ENCODE measurements at places on chromosomes 3 and 15.
A peak's percentile ranks its signal among the peaks of the same experiment; 100 is the strongest.

DNA sequence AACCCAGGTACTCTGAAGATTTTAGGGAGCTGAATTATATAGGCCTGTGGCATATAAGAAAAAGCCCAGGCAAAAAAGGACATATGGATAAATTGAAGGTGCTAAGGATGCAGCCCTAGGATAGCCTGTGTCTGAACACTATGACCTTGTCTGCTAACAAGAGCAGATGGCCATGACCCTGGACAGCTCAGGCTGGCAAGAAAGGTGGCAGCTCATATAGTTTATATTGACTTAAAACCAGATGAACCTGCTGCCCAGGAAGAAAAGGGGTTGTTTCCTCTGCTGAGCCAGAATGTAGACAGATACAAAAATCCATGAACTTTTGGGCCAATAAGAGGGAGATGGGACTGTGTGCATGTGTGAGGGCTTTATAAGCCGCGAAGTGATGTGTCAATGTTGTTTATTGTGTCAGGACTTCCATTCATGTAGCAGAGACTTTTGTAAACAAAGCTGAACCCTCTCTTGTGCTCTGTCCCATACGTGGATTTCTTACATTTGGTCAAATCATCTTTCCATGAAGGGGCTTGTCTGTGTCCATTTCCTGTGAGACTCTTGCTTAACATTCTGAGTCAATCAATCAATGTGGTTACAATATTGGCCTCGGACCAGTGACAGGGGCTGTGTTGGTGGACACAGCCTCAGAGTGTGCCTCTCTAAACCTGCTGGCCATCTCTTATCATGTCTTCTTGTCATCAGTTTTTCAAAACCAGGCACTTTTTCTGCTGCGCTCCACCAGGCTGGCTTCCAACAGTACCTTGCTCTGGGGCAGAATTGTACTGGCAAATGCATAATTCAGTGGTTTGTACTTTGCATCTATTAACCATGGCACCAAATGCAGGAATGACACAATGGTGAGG, 321.2 kb downstream of the WDR72 start:
- DNase-seq = no peak

DNA sequence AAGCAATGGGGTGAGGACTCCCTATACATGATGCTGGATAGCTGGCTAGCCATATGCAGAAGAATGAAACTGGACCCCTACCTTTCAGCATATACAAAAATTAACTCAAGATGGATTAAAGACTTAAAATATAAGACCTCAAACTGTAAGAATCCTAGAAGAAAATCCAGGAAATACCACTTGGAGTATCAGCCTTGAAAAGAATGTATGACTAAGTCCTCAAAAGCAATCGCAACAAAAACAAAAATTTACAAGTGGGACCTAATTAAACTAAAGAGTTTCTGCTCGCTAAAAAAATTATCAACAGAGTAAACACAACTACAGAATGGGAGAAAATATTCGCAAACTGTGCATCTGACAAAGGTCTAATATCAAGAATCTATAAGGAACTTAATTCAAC, 94.3 kb downstream of the XRN1 start:
- DNase-seq = no peak

GRCh38 chr15:100669260-100669659, 66.9 kb downstream of the ASB7 start:
- no peak for DNase-seq

- no peak for DNase-seq
These were observed 104.2 kb downstream of the DGKG start for GRCh38 chr3:186257866-186258265.

- DNase-seq = no peak
These were observed 1328.9 kb downstream of the ROBO2 start for GRCh38 chr3:78368636-78369345.

- no peak for DNase-seq
These were observed 646.0 kb upstream of the CCDC54 start for GRCh38 chr3:106731230-106731629.

DNA sequence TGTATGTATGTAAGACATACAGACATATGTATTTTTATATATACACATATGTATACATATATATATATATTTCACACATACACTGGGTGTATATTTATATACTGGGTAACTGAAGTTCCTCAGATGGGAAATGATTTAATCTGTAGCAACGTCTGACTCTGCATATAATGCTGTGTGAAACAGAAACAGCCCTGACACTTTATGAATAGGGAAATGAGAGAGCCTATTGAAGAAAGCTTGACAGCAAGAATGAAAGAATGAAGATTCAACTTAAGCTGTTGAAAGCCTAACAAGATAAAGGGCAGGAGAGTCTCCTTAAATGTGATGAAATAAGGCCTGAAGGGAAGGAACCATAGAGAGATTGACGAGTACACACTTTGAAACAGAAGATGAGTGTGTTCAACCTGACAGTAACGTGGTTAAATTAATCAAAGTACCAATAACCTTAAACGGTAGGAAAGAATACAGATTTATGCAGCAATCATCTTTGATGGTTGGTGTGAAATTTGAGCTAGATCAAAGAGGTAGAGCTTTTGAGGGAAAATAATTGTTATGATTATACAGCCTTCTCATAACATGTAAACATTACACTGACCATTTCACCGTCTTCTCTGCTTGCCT, 169.9 kb downstream of the MECOM start:
- no peak for DNase-seq

DNA sequence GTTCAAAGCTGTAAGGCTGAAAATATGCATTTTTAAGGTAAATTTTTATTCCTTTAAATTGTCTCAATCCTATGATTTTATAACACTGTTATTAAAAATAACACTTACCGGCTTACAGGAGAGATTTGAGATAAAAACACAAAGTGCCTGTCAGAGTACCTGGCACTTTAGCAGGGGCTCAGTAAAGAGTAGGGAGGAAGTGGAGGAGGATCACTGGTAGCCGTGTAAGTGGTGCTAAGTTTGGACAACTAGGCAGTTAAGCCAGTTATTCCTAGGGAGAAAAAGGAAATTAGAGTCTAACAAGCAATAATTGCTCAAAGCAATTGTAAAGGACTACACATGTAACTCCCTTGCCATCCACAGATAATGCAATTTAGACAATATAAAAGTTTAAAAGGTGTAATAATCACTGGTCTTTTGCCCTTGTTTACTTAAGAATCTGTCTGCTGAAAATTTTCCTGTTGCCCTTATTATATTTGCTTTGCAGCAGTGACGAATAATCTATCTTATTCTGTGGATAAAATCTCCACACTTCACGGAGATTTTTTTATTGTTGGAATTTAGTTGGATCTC, 204.8 kb downstream of the CDIN1 start:
- no peak for DNase-seq

DNA sequence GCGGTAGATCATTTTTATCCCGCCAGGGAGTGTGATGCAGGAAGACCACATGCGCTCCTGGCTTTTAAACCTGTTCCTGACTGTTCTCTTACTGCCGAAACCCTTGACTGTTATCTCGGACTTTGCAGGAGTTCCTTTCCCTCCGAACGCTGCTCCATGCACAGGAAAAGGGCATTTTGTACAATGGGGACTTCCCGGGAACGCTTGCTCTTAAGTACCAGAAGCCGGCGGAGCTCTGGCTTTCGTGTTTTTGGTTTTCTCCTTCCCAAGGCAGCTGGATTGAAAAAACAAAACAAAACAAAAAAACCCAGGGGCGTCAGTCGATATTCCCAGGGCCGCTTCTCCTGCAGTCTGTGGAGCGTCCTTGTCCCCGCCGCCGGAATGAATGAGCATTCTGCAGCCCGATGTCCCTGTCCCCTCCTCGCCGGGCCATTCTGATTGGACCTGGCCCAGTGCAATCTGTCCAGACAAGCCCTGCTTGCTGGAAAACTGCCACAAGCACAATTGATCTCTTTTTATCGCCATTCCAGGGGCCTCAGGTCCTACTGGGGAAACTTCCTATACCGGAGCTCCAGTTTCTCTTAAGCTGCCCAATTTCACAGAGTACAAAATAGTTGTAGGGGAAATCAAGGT, 44.8 kb downstream of the SLC6A1 start:
- DNase-seq = peak; percentile 53

GRCh38 chr15:64845831-64846595, 4.3 kb downstream of the PLEKHO2 start:
- DNase-seq = no peak

DNA sequence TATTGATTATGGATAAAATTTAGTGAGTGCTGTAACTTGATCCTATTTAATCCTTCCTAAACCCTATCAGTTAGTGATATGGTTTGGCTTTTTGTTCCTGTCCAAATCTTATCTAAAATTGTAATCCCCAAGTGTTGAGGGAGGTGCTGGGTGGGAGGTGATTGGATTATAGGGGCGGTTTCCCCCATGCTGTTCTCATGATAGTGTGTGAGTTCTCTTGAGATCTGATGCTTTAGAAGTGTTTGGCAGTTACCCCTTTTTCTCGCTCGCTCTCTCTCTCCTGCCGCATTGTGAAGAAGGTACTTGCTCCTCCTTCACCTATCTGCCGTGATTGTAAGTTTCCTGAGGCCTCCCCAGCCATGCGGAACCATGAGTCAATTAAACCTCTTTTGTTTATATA, 134.0 kb upstream of the SUCLG2 start:
- DNase-seq = no peak

GRCh38 chr15:65540314-65540713, 10.1 kb downstream of the HACD3 start:
- DNase-seq = no peak

GRCh38 chr15:43270113-43270665, 3.5 kb upstream of the TGM5 start:
- peak; percentile 28 for DNase-seq

- DNase-seq = no peak
These were observed 534.5 kb upstream of the KCNMB2 start for GRCh38 chr3:178001670-178002101.

DNA sequence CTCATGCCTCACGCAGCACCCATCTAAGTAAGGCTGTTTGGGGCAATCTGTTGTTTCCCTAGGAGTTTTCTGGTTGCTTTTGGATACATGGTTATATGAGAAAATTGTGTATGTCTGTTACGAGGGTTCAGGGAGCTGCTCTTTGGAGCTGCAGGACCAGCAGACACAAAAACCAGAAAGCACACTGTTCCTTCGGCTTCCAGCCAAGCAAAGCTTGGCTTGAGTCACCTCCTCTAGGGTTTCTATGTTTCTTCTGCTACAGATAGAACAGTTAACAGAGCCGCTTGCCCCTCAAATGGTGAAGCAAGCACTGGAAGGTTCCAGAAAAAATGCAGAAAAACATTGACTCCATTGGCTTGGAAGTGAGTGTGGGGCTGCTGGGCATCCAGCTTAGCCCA, 49.2 kb upstream of the CTDSPL start:
- no peak for DNase-seq

DNA sequence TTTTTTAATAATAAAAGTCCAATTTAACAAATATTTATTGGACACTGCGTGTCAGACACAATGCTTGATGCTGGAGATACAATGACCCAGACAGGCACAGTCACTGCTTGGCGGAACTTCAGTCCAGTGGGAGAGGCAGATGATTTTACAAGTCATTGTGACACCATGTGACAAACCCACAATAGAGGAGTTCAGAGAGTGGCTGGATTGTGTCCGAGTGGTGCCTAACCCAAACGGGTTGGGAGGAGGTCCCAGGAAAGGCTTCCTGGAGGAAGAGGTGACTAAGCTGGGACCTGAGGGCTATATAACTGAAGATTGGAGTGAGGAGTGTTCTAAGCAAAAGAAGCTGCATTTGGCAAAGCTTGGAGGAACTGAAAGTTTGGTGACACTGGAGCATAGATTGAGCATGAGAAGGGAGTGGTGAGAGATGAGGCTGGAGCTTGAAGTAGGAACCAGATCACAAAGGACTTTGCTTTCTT, 41.4 kb downstream of the CRTC3 start:
- DNase-seq = peak; percentile 92

- DNase-seq = peak; percentile 44
These were observed 44.4 kb upstream of the GALNT15 start for GRCh38 chr3:16130066-16130465.

GRCh38 chr3:63972196-63972595, 51.1 kb downstream of the PSMD6 start:
- DNase-seq = no peak

GRCh38 chr3:64634417-64634816, 53.4 kb downstream of the ADAMTS9 start:
- DNase-seq = no peak

DNA sequence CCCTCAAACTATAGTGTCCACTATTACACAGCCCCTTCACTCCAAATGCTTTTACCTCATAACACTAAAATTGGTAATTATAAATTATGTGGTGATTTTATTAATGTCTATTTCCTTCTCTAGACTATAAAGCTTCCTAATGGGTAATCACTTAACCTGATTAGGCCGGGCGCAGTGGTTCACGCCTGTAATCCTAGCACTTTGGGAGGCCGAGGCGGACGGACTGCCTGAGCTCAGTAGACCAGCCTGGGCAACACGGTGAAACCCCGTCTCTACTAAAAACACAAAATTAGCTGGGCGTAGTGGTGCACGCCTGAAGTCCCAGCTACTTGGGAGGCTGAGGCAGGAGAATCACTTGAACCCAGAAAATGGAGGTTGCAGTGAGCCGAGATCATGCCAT, 71.3 kb upstream of the PYGO1 start:
- no peak for DNase-seq

DNA sequence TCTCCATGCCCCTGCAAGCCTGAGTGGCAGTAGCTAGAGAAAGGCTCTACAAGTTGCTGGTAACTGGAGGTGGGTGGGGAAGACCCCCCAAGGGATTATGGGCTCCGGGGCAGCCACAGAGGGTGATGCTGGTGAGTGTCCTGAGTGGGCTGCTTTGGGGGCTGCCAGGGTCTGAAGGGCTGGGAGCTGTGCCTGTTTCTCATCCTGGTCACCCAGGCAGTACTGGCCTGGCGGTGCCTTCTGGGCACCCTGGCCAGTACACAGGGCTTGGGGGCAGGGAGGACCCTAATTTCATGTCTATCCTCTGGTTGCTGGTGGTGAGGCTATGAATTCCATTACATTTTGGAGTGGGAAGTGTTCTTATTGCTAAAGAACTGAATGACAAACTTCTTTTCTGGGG, 46.1 kb upstream of the GATM start:
- no peak for DNase-seq

DNA sequence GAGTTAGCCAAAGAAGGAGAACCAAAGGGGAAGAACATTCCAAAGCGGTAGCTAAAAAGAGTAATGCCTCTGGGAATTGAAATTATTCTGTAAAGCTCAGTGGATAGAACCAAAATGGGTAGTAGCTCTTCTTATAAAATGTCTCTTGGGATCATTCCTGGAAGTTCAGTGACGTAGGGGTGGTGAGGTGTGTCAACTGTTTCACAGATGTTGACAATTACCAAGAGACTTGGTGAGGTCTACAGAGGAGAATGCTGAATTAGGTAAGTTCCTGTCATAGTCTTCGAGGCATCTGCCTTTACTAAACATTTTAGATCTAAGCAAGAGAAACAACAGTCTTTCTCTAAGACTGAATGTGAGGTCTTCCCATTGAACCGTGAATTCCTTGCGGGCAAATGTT, 67.8 kb downstream of the TPRG1 start:
- no peak for DNase-seq
